ENCODE measurements at places on chromosomes 13 and 19.
A peak's percentile ranks its signal among the peaks of the same experiment; 100 is the strongest.

- DNase-seq: no peak
Observed at GRCh38 chr13:112741835-112742570, 52.2 kb downstream of the ATP11A start.

- no peak for DNase-seq
Observed at GRCh38 chr13:101611491-101612475, 159.3 kb downstream of the ITGBL1 start.

- no peak for DNase-seq
Observed at GRCh38 chr13:21753117-21753729, 82.3 kb downstream of the FGF9 start.

- peak; percentile 66 for DNase-seq
Observed at GRCh38 chr19:16076154-16076957, at the start of gene TPM4. TPM4 (plus strand) TSS chr19:16076495; CDS start chr19:16076566, 71 bp downstream.

DNA sequence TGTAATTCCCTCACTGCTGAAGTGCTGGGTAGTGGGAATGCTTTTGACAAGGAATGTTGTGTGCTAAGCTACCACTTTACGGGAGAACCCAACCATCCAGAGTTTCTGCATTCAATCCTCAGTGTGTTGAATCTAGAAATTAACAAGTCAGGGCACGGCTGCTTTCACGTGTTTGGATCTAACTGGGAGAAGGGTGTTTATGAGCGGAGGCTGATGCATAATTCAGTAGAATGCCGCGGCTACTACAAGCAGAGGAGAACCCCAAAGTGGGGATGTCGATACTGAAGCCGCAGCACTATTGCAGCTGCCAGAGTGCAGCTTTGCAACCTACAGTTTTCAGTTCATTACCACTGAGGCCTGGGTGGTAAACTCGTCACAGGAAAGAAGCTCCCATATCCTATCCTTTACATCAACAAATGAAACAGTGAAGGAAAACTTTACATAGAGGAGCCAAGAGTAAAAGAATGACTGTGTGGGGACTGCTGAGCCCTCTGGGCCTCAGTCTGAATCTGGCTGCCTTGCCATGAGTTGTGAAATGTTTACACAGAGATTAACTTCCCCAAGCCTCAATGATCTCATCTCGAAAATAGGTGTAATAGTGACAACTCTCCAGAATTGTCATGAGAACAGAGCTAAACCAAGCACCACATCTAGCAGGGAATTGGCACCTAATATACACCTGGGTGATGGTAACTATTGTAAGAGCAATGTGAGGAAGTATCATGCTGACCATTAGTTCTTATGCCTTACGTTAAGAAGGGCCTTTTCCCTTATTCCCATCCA, 531.7 kb downstream of the MYO16 start:
- peak; percentile 16 for DNase-seq

- DNase-seq: no peak
Observed at GRCh38 chr13:46926916-46927590, 30.2 kb upstream of the HTR2A start.
